ENCODE measurements at places on chromosomes 6 and 20.

GRCh38 chr6:87251225-87251624 lies 71.2 kb upstream of the SMIM8 start:
- DNase-seq: no peak

- DNase-seq: no peak
These were observed 83.2 kb downstream of the RIPOR3 start for GRCh38 chr20:50607850-50608749.

- DNase-seq: peak; percentile 76
These were observed 310.7 kb downstream of the EYA4 start for GRCh38 chr6:133551847-133552341.

- no peak for DNase-seq
These were observed 148.2 kb downstream of the PREX1 start for GRCh38 chr20:48679599-48679998.

DNA sequence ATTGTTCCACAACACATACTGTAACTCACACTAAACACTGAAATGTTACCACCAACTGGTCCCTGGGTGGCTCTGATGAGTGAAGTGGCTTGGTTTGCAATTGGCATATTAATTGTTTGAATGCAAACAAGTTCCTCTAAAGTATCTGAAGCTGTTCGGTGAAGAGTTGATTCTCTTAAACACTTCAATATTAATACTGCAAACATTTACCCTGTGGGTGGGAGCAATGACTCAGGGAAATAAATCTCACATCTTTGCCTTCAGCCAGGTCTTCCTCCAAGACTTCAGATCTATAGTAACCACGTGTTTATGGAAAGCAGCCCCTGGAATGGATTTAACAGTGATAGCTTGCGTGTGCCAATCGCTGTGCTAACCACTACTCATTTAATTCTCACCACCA lies 176.0 kb downstream of the MAFB start:
- DNase-seq: no peak

DNA sequence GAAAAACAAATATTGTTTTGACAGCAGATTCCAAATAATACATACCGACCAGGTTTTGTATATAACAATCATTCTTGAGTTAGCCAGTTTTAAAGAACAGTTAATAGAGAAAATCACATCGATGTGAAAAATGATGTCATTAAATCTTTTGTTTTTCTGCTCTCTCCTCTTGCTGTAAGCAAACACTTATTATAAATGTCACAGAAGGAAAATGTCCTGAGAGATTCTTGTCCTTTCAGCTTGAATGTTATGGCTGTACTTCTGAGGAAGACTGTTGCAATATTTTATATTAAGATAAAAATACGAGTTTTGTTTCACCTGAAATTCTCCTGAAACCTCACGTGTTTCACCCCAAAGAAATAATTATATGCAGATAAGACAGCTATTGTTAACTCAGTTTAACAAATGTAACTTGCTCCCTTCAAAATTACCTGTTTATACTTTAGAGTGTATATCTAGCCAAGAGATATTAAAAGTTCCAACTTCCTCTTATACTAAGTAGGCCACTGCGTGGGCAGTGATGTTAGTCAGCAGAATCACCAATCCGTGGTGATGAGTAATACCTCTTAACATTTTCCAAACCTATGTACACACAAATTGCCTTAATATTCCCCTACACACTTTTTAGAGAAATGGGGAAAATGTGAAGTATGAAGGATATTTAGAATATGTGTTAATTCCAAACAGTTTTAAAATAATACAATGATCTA lies 1111.4 kb upstream of the CITED2 start:
- DNase-seq: peak; percentile 40

GRCh38 chr6:137011406-137011805 lies 33.4 kb downstream of the IL20RA start:
- DNase-seq: no peak

DNA sequence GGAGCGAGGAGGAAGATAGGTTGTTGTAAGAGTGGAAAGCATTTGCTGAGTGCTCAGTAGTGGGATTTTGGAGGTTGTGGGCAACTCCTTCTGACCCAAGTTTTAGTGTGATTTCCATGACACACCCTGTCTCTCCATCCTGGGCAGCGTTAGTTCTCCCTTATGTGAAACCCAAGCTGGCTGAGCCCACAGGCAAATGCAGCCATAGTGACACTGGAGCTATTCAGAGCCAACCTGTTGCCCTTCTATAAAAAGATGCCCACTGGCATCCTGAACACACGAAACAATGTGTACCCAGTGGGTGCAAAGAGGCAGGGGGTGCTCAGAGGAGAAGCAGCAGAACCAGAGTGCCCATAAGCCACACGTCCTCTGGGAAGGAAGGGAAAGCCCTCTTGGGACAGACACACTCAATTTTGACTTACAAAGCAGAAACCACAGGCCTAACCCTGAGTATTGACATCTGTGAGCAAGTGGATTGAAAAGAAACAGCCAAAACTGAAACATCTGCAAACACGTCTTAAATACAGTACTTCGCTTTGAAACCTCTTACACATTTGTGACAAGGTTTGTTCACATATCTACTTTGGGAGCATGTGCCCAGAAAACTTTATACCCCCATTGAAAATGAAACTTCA lies 54.6 kb downstream of the BPIFB1 start:
- no peak for DNase-seq

GRCh38 chr20:40926928-40927327 lies 101.7 kb upstream of the TOP1 start:
- DNase-seq: no peak

GRCh38 chr6:17984812-17985670 lies 2.4 kb downstream of the KIF13A start:
- DNase-seq: peak; percentile 25

- DNase-seq: peak; percentile 55
These were observed 960 bp downstream of the ATP9A start for GRCh38 chr20:51766994-51767866.

- no peak for DNase-seq
These were observed 31.4 kb downstream of the HIVEP2 start for GRCh38 chr6:142913511-142914047.

GRCh38 chr6:140581601-140582000 lies 1207.2 kb upstream of the CITED2 start:
- DNase-seq: no peak

DNA sequence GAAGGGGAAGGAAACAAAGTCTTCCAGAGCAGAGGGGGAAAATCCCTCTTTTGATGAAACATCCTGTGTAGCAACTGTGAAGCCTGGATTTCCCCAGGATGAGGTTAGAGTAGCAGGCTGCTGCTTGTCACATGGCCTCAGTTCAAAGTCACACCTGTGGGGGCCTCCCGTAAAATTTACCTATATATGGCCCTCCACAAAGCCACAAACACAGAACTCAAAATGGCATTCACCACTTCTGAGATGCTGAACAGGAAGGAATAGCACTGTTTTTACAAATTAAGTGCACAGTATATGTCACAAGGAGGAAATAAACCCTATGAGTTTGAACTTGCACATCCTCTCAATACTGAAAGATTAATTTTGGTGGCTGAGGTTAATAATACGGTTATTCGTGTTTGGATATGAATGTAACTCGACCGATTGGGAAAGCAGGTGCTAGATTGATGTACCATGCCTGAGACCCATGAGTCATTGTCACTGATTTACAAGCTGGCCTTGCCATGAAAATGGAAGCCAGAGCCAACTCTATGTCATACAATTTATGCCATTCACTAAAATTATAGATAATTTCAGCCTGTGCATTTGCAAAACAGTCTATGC lies 70.6 kb downstream of the SGK1 start:
- no peak for DNase-seq

DNA sequence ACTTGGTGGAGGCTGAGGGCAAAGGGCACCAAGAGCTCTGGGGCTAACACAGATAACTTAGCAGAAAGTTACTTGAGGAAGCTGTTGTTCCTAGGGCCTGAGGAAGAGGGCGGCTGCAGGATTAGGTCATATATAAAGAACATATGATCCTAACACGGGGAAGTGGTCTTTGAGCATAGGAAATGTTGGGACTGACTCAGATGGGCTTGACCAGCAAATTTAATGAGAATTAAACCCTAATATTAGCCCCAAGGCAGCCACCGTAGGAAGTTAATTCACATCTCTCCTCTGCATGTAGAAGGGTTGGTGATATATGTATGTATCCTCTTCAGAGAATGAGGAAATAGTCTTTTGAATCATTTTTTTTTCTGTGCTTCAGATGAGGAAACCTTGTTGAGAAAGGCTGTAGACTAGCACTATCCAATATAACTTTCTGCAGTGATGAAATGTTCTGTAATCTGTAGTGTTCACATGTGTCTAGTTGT lies 9.2 kb upstream of the ZBTB9 start:
- no peak for DNase-seq

DNA sequence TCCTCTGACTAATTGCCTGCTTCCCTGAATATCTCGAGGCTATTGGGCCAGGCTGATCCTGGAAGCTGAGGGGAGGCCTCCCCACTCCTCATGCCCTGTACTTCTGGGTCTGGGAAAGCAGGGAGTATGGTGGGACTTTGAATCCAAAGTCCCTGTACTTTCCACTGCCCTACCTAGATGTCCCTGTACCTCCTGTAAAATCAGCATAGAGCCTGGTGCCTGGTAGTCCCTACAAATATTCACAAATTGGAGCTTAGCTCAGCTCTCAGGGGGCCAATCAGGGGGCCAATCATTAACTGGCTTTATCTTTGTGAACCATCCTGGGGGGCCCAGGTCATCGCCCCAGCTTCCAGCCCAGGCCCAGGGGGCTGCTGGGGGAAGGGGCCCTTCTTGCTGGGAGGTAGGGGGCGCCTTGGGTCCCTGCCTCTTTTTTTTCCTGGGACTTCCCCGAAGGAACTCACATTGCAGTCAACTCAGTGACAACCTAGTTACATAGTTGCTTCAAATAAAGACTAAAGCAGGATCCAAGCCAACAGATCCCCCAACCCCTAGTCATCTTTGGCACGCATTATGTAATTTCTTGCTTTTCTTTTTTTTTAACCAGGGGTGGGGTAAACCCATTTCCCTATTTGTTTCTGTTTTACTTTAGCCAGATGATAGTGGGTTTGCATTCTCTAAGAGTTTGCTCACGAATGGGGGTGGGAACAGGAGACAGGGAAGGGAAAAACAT lies 6.9 kb upstream of the VEGFA start:
- DNase-seq: no peak

DNA sequence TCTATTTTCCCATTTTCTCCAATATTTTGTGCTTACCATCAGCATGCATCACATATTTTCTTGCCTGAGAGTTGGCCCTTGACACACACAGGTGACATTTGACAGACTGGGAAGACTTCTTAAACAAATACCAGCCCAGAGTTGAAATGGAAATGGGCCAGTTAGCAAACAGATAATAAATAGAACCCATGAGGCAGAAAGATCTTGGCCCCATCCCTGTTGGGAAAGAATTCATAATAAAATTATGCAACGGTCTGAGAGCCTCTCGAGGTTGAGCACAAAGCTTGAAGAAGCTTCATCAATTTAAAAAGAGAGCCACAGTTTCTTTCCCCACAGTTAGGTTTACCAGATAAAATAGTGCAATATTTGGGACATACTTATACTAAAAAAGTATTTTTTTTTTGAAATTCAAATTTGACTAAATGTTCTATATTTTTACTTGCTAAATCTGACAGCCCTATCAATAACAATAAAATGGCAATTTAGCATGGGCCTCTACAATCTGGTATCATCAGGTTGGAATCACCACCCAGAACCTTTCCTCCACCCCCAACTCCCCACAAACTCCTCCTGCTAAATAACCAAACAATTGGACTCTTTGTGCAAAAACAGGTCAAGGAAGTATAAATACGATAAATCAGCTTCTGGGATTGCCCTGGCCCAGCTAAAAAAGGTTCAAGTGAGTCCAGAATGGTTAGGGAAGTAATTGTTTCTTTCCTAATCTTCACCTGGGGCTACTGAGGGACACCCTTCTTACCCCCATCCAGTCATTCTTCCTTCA lies 129.8 kb downstream of the CD164 start:
- DNase-seq: no peak

- no peak for DNase-seq
These were observed 75.1 kb upstream of the PTPRK start for GRCh38 chr6:128595544-128595943.

- DNase-seq: no peak
These were observed 19.1 kb downstream of the B4GALT5 start for GRCh38 chr20:49694450-49695071.

- no peak for DNase-seq
These were observed 35.9 kb downstream of the CDYL start for GRCh38 chr6:4812068-4812467.

DNA sequence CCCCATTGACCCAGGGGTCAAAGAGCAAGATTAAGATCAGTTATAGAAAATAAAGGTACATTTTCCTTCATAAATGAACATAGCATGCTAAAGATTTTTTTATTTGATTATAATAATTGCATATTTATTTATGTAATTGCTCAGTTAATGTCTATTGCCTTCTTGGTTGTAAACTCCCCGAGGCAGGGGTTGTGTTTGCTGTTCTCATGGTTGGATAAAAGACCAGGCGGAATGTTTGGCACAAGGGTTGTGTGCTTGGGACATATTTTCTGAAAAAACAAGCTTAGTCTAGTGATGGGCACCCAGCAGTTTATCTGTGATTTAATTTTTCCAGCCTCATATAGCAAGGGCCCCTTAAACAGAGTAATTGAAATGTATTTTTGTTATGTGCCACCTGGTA lies 47.5 kb upstream of the ZFP64 start:
- DNase-seq: no peak

- no peak for DNase-seq
These were observed 2.9 kb downstream of the FNDC1 start for GRCh38 chr6:159172091-159172491.

GRCh38 chr20:14383335-14383734 lies 45.9 kb upstream of the FLRT3 start:
- DNase-seq: no peak

GRCh38 chr6:14423330-14423729 lies 305.8 kb downstream of the CD83 start:
- DNase-seq: no peak

- no peak for DNase-seq
These were observed 192.4 kb downstream of the OGFRL1 start for GRCh38 chr6:71481011-71481410.

GRCh38 chr6:149566410-149567193 lies 427 bp downstream of the GINM1 start:
- DNase-seq: peak; percentile 52

GRCh38 chr6:95794749-95795148 lies 217.4 kb downstream of the MANEA start:
- DNase-seq: no peak
